Prostate gland (tissue), 2 donors: ENCODE measurements at places on chromosomes 1 and 21. TPM values are rescaled to one million over a fixed set of nuclear protein-coding genes. Genes with fewer than 3 reads are reported as not detected.

Gene PODN
- total RNA-seq = 92.7 TPM

- H3K27me3 ChIP-seq = no peaks in the 10 kb centered on the region
- no peak for DNase-seq
- H3K36me3 ChIP-seq = no peaks in the 10 kb centered on the region
- H3K4me3 ChIP-seq = no peak overlapping the region
- no peak overlapping the region for H3K27ac ChIP-seq
These were observed 39.8 kb upstream of the C1orf105 start for GRCh38 chr1:172380441-172381244.

DNA sequence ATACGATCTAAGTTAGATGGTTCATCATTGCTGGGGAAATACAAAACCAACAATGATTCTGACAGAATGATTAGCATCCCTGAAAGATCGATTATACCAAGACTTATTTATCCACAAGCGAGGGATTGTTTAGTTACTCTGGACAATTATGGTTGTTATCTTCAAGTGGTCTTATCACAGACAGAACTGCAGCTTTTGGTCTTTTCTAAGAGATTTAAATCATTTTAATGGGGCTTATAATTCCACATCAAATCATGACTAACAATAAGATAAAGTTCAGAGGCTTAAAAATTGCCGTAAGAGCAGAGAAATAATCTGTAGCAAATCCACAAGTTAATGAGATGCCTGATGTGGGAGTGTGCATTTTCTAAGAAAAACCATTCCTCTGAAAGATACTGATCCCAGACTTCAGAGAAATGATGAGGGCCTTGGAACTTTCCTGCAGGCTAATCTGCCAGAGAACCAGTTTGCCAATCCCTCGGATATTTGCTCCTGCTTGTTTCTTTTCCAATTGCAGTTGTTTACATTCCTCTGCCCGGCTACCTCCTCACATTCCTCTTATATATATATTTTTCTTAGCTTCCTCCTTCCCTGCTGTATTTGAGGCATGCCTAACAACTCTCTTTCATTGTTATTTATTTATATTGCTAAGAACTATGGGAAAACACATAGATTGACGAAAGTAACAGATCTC lies 134.8 kb downstream of the BACH1 start:
- H3K27ac ChIP-seq = no peak overlapping the region
- no peaks in the 10 kb centered on the region for H3K4me1 ChIP-seq
- DNase-seq = no peak

GRCh38 chr1:192713921-192714320 lies 78.0 kb downstream of the RGS13 start:
- no peak for DNase-seq
- no peaks in the 10 kb centered on the region for H3K4me1 ChIP-seq
- H3K27me3 ChIP-seq = no peaks in the 10 kb centered on the region
- no peaks in the 10 kb centered on the region for H3K36me3 ChIP-seq
- H3K4me3 ChIP-seq = no peak overlapping the region

DNA sequence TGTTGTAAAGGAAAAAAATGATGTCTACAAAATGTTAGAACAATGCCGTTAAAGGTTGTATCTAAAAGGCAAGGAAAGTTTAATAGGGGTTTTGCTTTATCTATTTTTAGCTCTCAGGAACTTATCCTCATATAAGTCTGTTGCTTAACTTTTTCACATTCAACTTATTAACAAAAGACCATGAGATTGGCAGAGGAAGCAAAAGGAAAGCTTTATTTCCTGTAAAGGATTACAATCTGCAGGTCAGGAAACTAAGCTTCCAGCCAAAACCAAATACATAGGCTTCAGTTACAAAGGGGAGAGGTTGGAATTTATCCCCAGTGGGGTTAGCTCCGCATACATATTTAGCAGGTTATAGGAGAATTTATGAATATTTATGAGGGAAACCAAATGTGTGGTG lies 58.7 kb upstream of the KIAA1614 start:
- H3K27me3 ChIP-seq = no peaks in the 10 kb centered on the region
- H3K4me1 ChIP-seq = no peaks in the 10 kb centered on the region
- H3K27ac ChIP-seq = no peak overlapping the region
- DNase-seq = no peak
- H3K4me3 ChIP-seq = no peak overlapping the region

DNA sequence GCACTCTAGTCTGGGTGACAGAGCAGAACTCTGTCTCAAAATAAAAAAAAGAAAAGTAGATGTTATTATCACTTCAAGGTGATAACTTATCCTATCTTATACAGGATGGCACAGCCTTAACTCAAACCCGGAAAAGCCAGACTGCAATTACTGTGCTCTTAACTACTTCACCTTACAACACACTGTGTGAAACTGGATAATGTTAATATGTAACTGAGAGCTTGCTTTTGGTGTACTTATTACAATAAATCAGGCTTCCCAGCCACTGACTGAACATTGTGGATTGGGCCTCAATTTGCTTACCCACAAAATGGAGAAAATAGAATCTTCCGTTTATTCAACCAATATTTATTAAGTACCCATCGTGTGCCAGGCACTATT lies 1.4 kb downstream of the ORC1 start:
- H3K27ac ChIP-seq = no peak overlapping the region
- H3K4me3 ChIP-seq = no peak overlapping the region
- no peaks in the 10 kb centered on the region for H3K27me3 ChIP-seq

DNA sequence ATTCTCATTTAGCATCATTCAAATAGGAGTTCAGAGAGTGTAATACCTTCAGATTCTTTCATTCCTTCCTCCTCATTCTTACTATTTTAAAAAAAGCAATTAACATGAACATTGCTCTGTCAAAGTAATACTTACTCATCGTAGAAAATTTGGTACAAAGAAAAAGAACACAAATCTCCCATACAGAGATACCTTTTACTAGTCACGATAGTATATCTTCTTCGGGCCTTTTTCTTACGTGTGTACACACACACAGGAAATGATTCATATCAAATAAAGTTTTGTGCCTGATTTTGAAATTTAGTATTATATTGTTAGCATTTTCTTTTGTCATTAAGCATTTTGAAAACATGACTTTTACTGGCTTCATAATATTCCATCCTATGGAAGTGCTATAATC lies 52.9 kb downstream of the NCF2 start:
- DNase-seq = no peak
- H3K36me3 ChIP-seq = no peaks in the 10 kb centered on the region
- no peak overlapping the region for H3K4me3 ChIP-seq
- H3K27ac ChIP-seq = no peak overlapping the region
- no peaks in the 10 kb centered on the region for H3K27me3 ChIP-seq

DNA sequence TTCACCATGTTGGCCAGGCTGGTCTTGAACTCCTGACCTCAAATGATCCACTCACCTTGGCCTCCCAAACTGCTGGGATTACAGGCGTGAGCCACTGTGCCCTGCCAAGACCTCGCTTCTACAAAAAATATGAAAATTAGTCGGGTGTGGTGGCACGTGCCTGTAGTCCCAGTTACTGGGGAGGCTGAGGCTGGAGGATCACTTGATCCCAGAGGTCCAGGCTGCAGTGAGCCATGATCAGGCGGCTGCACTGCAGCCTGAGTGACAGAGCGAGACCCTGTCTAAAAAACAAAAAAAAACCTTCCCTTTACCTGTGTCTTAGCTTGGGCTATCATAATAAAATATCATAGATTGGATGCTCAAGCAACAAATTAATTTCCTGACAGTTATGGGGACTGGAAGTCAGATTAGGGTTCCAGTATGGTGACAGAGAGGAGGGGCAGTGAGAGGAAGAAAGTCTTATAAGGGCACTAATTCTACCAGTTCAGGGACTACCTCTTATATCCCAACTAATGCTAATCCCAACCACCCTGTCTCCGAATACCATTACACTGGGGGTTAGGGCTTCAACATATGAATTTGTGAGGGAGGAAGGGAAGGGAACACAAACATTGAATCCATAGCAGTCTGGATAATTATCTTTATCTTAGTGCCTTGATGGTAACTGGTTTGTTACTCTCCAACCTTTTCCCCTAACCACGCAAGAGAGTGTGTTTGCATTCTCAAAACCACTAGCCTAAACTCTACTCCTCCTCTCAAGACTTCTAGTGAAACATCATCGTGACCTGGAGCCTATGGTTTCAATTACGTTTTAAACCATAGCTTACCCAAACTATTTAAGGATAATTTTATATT lies 1.0 kb upstream of the NAXE start:
- H3K36me3 ChIP-seq = no peaks in the 10 kb centered on the region
- H3K4me3 ChIP-seq = no peak overlapping the region
- peak overlapping the region; percentile 86 for H3K27ac ChIP-seq
- no peaks in the 10 kb centered on the region for H3K27me3 ChIP-seq
- DNase-seq = no peak

DNA sequence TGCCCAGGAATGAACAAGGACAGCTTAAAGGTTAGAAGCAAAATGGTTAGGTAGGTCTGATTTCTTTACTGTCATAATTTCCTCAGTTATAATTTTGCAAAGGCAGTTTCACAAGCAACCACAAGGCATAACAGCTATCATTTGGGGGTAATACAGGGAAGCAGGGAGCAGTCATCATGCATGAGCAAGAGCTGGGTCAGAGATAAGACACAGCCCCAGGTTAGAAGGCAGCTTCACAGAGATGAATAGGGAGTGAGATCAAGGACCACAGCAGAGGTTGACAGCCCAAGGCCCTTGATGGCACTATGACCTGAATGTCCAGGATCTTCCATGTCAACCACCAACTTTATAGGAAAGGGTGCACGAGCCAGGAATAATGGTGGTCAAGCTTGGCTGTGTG lies 9.0 kb upstream of the CSRP1 start:
- H3K27ac ChIP-seq = no peak overlapping the region
- H3K4me1 ChIP-seq = peaks cover 17% of the 10 kb centered on the region
- H3K4me3 ChIP-seq = no peak overlapping the region
- H3K27me3 ChIP-seq = no peaks in the 10 kb centered on the region
- no peak for DNase-seq

GRCh38 chr1:186213225-186213607 lies 161.8 kb downstream of the TPR start:
- H3K27ac ChIP-seq = no peak overlapping the region
- no peaks in the 10 kb centered on the region for H3K27me3 ChIP-seq

GRCh38 chr1:220067269-220068204 lies 21.2 kb upstream of the EPRS1 start:
- no peaks in the 10 kb centered on the region for H3K27me3 ChIP-seq
- no peak for DNase-seq
- H3K4me3 ChIP-seq = no peak overlapping the region
- no peaks in the 10 kb centered on the region for H3K4me1 ChIP-seq

DNA sequence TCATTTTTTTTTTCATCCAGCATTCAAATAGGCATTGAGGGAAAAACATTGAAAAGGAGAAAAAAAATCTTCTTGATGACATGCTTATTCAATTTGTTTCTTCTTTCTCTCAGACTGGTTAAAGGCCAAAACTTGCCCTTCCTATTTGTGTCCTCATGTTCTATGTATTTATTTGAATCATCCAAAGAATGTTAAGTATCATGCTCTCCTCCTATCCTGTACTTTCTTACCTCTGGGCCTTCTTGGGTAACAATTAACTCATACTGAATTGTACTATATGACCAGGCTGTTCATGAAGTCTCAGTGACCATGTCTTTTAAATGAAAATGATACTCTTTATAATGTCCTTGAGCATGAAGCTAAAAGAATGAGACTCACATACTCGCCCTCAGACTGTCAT lies 36.5 kb upstream of the DENND1B start:
- H3K27me3 ChIP-seq = no peaks in the 10 kb centered on the region
- H3K4me3 ChIP-seq = no peak overlapping the region
- no peak for DNase-seq
- H3K36me3 ChIP-seq = no peaks in the 10 kb centered on the region

GRCh38 chr21:45478115-45478801 lies 64.0 kb downstream of the SLC19A1 start:
- no peaks in the 10 kb centered on the region for H3K27me3 ChIP-seq
- no peak overlapping the region for H3K27ac ChIP-seq
- DNase-seq = peak; percentile 57
- H3K4me1 ChIP-seq = no peaks in the 10 kb centered on the region
- H3K4me3 ChIP-seq = no peak overlapping the region

Gene CNR2
- total RNA-seq = not detected

Gene TAL1
- total RNA-seq = 1.8 TPM

DNA sequence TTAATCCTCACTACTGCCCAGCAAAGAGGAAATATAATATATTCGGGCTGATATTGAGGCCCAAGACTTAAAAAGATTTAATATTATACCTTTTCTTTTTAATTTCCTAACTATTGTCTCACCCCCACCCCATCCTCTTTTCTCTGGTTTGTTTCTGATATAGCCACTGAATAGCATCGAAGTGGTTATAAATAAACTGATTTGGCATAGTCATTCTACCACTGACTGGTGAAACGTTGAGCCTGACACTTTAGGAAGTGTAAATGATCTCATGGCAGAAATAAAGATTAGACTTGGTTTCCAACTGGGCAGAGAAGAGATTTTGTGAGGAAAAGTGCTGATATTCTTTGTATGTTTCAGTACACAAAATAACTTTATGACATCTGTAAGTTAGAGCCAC lies 39.3 kb downstream of the DTL start:
- no peak overlapping the region for H3K27ac ChIP-seq
- H3K27me3 ChIP-seq = no peaks in the 10 kb centered on the region
- no peak overlapping the region for H3K4me3 ChIP-seq
- no peaks in the 10 kb centered on the region for H3K4me1 ChIP-seq
- DNase-seq = no peak

Gene IFI44L
- 7.4 TPM for total RNA-seq

GRCh38 chr1:55723001-55723400 lies 507.8 kb upstream of the USP24 start:
- no peak overlapping the region for H3K27ac ChIP-seq
- no peak for DNase-seq
- no peaks in the 10 kb centered on the region for H3K4me1 ChIP-seq
- H3K27me3 ChIP-seq = no peaks in the 10 kb centered on the region

Gene SPRR2A
- not detected for total RNA-seq

GRCh38 chr1:9193233-9193625 lies 41.3 kb upstream of the H6PD start:
- DNase-seq = no peak
- H3K27ac ChIP-seq = no peak overlapping the region
- no peak overlapping the region for H3K4me3 ChIP-seq

GRCh38 chr1:107442551-107442950 lies 301.7 kb downstream of the NTNG1 start:
- H3K27me3 ChIP-seq = no peaks in the 10 kb centered on the region
- DNase-seq = no peak
- no peaks in the 10 kb centered on the region for H3K4me1 ChIP-seq
- no peak overlapping the region for H3K27ac ChIP-seq
- H3K4me3 ChIP-seq = no peak overlapping the region

DNA sequence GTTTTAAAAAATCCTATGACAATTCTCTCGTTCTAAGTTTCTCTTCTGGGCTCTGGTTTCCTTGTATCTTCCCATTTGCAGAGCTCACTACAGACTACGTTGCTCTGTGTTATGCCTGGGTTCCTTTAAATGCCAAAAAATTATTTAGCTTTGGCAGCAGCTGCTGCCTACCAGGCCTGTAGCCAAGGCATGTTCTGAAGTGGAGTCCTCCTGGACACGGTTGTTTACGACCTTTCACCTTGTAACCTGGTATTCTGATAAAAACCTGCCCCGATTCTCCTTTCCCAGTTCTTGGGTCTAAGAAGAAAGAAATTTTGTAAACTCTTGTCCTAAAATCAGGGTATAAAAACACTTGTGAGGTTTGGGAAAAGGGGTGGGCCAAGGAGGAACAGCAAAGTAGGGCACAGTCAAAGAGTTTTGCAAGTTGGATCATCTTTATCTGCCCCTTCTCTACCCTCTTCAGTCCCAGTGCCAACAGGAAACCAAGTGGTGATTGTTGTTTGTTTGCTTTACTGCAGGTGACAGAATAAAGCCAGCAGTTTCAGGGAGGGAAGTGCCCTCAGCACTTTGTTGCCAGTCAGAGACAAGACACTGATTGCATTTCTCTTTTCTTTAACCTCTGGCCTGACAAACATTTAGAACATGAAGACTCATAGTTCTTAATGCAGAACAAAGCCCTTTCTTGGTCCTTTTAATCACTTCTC lies 3.1 kb upstream of the TXNIP start:
- peak; percentile 67 for DNase-seq
- H3K4me1 ChIP-seq = peaks cover 10% of the 10 kb centered on the region
- peak overlapping the region; percentile 97 for H3K27ac ChIP-seq
- H3K4me3 ChIP-seq = no peak overlapping the region
- H3K27me3 ChIP-seq = no peaks in the 10 kb centered on the region
